ENCODE measurements at places on chromosomes 7 and 10. TPM values are rescaled to one million over a fixed set of nuclear protein-coding genes. Genes with fewer than 3 reads are reported as not detected.

CPXM2 gene
- 2.6 TPM for total RNA-seq

EGR2 gene
- total RNA-seq = 0.19 TPM

CLDN4 gene
- total RNA-seq = 0.11 TPM

ACTR3C gene
- total RNA-seq = 2.9 TPM

CTAGE8 gene
- 0.32 TPM for total RNA-seq

PCGF6 gene
- 5.4 TPM for total RNA-seq

FAM20C gene
- 23.4 TPM for total RNA-seq

AMZ1 gene
- 0.08 TPM for total RNA-seq

PAX4 gene
- total RNA-seq = not detected

ZP3 gene
- not detected for total RNA-seq

PTN gene
- total RNA-seq = 18.8 TPM

TUBB8 gene
- not detected for total RNA-seq

BRAT1 gene
- total RNA-seq = 14.7 TPM

IFIT1B gene
- not detected for total RNA-seq

ZNF736 gene
- total RNA-seq = 3.8 TPM

RTKN2 gene
- total RNA-seq = not detected

PRR15 gene
- not detected for total RNA-seq

ZNF804B gene
- not detected for total RNA-seq

ELMO1 gene
- 11.9 TPM for total RNA-seq

HIBADH gene
- total RNA-seq = 113 TPM

CLIP2 gene
- total RNA-seq = 6.6 TPM

HELLS gene
- 1.6 TPM for total RNA-seq

AASS gene
- total RNA-seq = 18.6 TPM

OR2A2 gene
- total RNA-seq = not detected

NEBL gene
- 623 TPM for total RNA-seq

ACSM6 gene
- total RNA-seq = not detected

GCK gene
- 1.3 TPM for total RNA-seq

GHRHR gene
- not detected for total RNA-seq

LRGUK gene
- total RNA-seq = 0.16 TPM

CDH23 gene
- total RNA-seq = 3.7 TPM

TAS2R4 gene
- total RNA-seq = 0.32 TPM

IL15RA gene
- 8.2 TPM for total RNA-seq

BTRC gene
- total RNA-seq = 33.4 TPM

C1GALT1 gene
- 14.1 TPM for total RNA-seq

TUBAL3 gene
- 0.11 TPM for total RNA-seq

PTPRE gene
- total RNA-seq = 16.0 TPM

FOXI2 gene
- not detected for total RNA-seq

SCIN gene
- 0.13 TPM for total RNA-seq

AOC1 gene
- total RNA-seq = not detected

SP8 gene
- not detected for total RNA-seq

HILPDA gene
- 7.3 TPM for total RNA-seq

CNNM1 gene
- total RNA-seq = 0.13 TPM

SPDYE2B gene
- not detected for total RNA-seq

COL13A1 gene
- 0.89 TPM for total RNA-seq

OR2A12 gene
- not detected for total RNA-seq
